HS-5 (cell line): ENCODE measurements at places on chromosomes 11 and 22.
A peak's percentile ranks its signal among the peaks of the same experiment; 100 is the strongest.

GRCh38 chr11:30873924-30874610, 287.9 kb upstream of the MPPED2 start:
- no peak for DNase-seq

DNA sequence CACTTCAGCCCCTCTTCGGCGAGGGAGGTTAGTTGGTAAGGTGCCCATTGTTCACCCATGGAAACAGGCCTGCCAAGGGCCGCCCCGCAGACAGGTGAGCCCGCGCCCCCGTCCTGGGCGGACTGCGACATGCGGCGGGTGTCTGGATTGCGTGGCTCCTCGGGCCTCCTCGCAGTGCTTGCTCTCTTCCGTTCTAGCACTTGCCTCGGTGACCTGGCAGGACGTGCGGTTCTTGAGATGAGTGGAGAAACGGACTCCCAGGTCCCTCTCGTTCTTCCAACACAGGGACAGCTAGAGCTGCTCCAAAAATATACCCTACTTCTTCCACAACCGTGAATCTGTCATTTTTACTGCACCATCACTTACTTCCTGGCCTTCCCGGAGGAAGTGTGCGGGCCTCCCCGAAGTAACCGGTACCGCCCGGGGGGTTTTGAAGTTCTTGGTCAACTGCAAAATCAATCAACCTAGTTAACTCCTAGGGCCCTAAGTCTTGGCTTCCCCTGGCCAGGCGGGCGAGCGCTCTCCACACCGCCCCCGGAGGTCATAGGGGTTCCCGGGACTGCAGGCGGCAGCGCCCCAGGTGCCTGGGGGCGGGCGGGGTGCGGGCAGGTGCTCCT, 745 bp upstream of the ZBTB44 start:
- DNase-seq: no peak

DNA sequence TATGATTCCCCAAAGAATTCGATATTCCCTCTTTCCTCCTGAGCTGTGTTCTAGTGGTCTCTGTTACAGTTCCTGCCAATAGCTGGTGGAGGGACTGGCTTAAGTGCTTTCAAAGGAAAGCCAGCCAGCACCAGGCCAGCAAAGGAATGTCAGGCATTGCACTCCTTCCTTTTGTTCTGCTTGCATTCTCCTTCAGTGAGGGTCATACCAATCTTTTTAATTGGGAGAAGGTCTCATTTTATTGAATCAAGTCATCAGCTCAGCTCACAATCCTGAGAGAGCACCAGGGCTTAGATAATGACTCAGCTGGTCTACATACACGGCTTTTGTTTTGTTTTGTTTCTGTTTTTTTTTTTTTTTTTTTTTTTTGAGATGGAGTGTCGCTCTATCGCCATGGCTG, 222.9 kb downstream of the NAV2 start:
- peak; percentile 69 for DNase-seq

DNA sequence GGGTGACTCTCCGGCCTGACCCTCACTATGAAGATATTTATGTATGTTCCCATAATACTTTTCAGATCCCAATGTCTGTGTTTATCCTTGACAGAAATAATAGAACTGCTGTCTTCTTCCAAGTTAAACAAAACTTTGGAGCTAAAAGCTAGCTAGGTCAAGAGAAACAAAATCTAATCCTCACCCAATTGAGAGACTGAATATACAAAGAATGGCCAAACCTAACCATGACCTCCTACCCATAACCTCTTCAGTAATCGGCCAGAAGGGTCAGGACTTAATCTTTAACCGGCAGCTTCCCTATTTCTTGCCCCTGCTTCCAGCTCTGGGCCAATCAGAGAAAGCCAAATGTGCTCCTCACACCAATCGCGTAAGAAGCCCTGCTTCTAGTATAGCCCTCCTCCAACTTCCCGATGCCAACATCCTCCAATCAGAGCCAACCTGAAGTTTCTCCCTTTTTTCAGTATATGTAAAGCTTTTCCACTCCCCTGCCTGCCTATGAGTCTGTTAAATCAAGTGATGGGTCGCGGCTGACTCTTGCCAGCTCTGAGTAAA, 1.7 kb upstream of the DDX6 start:
- DNase-seq: peak; percentile 28

- no peak for DNase-seq
Measured at GRCh38 chr11:68498321-68498720, 37.8 kb downstream of the PPP6R3 start.

GRCh38 chr11:6941970-6942369, 15.7 kb downstream of the ZNF215 start:
- no peak for DNase-seq

- DNase-seq: no peak
Measured at GRCh38 chr11:110089617-110090282, 3.4 kb upstream of the ZC3H12C start.
